ENCODE measurements at places on chromosomes 7 and 10.

DNA sequence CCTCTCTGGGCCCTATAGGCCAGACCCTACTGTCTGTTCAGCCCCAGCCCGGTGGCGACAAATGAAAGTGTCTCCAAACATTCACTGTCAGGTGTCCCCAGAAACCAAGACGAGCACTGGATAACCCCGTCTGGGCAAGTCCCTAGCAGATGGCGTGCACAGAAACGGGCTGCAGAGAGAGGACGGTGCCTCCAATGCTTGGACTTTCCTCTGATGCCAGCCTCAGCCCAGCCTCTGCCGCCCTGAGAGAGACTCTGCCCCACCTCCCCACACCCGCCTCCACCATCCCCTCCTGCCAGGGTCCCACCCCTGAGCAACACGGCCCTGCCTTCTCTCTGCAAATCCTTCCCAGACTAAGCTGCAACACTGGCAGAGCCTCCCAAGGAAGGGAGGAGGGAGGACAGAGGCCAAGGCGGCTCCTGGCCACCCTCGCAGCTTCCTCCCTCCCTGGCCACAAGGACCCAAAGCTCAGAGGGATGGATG lies 7.4 kb upstream of the LFNG start:
- DNase-seq: no peak

DNA sequence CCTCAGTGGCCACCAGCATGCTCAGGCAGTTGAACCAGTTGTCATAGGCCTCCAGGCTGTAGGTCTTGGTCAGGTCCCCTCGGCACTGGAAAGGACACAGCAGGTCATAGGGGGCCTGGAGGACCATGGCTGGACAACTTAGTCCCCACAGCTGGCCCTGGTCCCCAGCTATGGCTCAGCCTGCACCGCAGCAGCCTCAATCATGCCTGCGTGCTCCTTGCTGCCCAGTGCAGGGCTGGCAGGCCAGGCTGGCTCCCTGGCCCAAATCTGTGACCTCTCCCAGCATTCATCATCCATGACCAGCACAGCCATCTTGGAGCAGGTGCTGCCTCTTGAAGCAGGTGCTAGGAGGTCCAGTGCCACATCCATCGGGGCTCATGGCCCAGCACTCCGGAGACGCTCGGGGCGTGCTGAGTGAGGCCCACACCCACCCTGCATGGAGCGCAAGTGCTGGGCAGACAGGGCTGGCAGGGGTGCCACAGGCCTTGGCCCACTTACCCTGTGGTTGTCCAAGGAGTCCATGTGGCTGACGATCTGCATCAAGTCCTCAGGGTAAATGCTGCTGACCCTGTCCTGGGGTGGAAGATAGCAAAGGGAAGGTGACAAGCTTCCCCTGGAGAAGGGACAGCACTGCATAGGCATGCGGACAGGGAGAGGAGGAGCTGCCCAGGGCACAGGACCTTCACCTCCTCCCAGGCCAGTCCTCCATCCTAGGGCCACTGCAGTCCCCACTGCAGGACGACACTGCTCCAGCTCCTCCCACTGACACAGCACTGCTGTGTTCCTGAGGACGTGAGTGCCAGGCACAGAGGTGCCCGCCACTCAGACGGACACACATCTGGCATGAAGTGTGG lies 61.7 kb downstream of the CSGALNACT2 start:
- DNase-seq: no peak

DNA sequence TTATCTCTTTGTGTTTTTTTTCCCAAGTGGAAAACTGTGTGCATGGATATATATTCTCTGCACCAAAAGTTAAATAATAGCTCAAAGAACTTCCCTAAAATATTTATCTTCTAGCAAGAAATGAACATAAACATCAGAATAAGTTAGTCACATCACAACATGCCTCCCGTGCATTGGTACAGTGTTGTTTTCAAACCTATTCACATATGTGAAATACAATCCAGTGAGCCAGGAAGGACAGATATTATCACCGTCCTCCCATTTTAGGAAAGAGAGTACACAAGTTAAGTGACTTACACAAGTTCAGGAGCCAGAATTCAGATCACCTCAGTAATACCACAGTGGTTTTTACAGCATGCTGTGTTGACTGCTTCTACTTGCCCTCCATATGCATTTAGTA lies 22.2 kb downstream of the ARMH3 start:
- DNase-seq: no peak

- DNase-seq: no peak
Measured at GRCh38 chr7:124764847-124765400, 668 bp downstream of the GPR37 start.

GRCh38 chr10:89332123-89332633 lies 4.4 kb downstream of the IFIT3 start:
- DNase-seq: no peak

DNA sequence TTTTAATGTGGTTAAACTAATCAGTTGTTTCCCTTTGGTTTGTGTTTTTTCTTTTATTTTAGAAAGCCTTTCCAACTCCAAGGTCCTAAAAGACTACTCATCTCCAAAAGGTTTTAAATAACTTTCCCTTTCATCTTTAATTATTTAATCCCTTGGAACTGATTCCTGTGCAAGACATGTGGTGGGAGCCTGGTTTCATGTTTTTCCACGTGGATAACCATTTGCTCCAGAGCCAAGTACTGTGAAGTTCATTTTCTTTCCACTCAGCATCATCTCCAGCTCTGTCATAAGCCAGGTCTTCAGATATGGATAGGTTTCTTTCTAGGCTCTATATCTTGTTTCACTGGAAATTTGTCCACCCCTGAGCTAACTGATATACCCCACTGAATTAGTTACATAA lies 16.7 kb downstream of the PPP1R3C start:
- DNase-seq: no peak

GRCh38 chr10:31393844-31394243 lies 74.8 kb downstream of the ZEB1 start:
- no peak for DNase-seq

GRCh38 chr10:85319826-85320225 lies 991.4 kb downstream of the CCSER2 start:
- no peak for DNase-seq

DNA sequence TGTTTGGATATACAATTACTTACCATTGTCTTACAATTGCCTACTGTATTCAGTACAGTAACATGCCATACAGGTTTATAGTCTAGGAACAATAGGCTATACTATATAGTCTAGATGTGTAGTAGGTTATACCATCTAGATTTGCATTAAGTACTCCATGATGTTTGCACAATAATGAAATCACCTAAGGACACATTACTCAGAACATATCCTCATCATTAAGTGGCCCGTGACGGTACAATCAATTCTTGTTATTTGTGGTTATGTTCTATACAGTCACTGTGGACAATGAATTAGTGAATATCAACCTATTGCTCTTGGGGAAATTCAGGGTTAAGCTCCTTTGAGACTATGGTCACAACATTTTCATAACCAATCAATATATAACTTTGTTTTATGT lies 75.6 kb downstream of the MICU1 start:
- no peak for DNase-seq

DNA sequence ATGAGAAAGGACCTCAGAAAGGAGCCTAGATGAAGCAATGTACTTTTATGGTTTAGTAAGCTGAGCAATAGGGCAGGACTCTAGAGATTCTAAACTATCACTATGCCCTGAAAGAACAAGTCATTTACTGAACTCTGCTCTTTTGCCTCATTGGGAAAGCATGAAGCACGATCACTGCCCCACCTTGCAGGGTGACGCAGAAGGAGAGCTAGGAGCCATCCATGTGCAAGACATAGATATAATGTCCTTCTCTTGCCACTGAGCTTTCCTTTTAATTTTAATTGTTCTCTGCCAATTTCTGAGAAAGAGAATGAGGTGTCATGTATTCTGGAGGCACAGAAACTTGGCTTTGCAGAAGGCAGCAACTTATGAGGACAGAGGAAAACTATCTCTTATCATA lies 108.3 kb downstream of the SORCS1 start:
- no peak for DNase-seq

GRCh38 chr10:90887555-90887954 lies 15.8 kb downstream of the RPP30 start:
- DNase-seq: no peak

GRCh38 chr7:18278316-18278715 lies 217.2 kb upstream of the HDAC9 start:
- DNase-seq: no peak

DNA sequence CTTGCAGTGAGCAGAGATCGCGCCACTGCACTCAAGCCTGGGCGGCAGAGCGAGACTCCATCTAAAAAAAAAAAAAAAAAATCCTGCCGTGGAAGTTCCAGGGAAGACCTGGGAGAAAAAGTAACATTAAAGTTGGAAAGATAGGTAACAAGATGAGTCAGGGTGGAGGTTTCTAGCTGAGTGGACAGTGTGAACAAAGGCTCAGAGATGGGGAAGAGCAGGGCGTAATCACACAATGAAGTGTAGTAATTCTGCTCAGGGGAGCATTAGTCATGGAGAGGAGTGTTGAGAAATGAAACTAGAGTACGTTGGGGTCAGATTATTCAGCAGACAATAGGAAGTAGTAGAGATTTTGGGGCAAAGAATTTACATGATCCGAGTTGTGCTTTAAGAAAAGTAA lies 21.6 kb upstream of the WASL start:
- no peak for DNase-seq

GRCh38 chr10:68560186-68560942 lies at the start of gene TET1:
TET1 (plus strand) TSS chr10:68560337; CDS start chr10:68572339, 12,002 bp downstream.
- DNase-seq: peak; percentile 44

GRCh38 chr7:47228386-47229014 lies 353.4 kb downstream of the TNS3 start:
- no peak for DNase-seq

DNA sequence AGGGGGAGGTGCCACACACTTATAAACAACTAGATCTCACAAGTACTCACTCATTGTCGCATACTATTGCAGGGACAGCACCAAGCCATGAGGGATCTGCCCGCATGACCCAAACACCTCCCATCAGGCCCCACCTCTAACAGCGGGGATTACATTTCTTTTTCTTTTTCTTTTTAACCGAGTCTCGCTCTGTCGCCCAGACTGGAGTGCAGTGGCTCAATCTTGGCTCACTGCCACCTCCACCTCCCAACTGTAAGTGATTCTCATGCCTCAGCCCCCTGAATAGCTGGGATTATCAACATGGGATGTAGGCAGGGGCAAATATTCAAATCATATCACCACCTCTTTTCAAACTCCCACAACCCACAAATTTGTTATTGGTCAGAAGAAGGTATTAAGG lies 76.7 kb downstream of the SKAP2 start:
- DNase-seq: no peak

DNA sequence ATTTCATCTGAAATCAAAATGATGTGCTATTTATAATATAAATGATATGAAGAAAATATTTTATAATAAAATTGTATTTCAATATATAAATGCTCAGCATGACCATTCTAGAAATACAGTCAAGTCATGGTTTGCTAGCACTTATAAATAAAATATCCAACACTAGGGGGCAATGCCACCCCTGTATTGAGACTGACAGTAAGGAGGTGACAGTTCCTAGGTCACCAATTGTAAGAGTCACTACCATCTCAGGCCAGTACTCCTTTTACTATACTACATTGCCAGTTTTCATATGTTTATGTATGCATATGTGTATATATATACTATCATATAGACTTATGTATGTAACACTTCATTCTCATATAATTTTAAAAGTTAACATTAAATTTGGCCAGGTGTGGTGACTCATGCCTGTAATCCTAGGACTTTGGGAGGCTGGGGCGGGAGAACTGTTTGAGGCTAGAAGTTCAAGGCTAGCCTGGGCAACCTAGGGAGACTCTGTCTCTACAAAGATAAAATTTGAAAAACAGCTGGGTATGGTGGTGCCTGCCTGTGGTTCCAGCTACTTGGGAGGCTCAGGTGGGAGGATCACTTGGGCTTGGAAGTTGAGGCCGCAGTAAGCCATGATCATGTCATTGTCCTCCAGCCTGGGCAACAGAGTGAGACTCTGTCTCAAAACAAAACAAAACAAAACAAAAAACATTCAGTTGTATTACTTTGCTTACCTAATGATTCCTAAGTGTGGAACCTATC lies 2.4 kb upstream of the CNOT4 start:
- DNase-seq: no peak

DNA sequence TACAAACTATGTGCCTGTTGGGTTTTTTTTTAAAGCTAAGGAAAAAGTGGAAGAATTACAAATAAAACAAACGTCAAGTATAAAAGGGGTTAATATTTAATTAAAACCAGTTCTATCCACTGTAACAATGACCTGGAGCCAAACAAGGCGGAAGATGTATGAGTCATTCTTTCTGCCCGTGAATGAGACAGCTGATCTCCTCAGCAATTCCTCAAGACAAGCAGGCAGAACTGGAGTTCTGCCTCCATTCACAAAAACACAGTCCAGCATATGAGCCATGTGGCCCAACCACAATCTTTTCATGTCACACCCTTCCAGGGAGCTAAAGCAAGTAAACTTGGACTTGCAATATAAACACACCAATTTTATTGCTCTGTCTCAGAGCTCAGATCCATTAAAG lies 8.4 kb downstream of the ETV1 start:
- DNase-seq: no peak

GRCh38 chr7:153276394-153276793 lies 516.8 kb downstream of the ACTR3B start:
- no peak for DNase-seq

All from omental fat pad (tissue), 4 donors.